ENCODE measurements at places on chromosomes 1 and 21. TPM values are rescaled to one million over a fixed set of nuclear protein-coding genes. Genes with fewer than 3 reads are reported as not detected.

GRCh38 chr1:193070386-193070753 lies 11.0 kb downstream of the RO60 start:
- no peak for DNase-seq

DNA sequence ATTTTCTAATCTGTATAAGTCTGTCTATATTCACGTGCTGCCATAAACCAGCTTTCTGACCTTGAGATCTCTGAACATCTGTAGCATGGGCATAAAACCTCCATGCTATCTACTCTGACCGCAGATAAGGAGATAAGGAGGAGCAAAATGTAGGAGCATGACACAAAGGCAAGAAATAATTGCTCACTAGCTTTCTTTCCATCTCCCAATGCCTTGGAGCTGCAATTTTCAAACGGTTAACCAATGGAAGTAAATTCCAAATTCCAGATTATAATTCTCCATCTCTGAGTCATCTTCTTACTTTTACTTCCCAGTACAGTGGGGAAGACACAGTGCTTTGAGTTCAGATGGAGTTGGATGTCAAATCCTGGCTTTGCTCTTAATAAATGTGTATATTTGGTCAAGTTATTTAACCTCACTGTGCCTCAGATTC lies 41.6 kb downstream of the CD58 start:
- no peak for DNase-seq

GRCh38 chr1:220808345-220809186 lies 21.9 kb downstream of the MTARC1 start:
- no peak for DNase-seq

The STIL gene
- 6.6 TPM for total RNA-seq

The C4BPA gene
- total RNA-seq, result not detected

The PLA2G2D gene
- total RNA-seq, result not detected

The CLCN6 gene
- total RNA-seq, result 16.5 TPM

The FMO4 gene
- 5.8 TPM for total RNA-seq
